ENCODE measurements at places on chromosomes 1 and 21. TPM values are rescaled to one million over a fixed set of nuclear protein-coding genes. Genes with fewer than 3 reads are reported as not detected.

The TNN gene
- not detected for total RNA-seq

DNA sequence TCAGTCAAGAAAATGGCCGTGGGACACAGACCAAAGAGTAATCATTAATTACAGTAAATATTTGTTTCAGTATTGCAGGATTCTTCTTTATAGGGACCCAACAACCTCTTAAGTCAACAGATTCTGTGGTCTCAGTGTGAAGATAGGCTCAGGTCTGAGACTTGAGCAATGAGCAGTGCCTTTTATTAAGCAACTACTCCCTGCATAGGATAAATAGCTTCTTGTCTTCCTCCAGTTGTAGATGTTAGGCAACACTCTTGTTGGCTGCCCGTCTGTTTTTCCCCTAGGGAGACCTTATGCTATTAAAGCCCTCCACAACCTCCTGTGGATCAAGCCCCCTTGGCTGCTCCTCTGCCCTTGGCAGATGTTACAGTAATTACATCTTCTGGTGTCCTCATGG is 1.8 kb upstream of the OMA1 start:
- no peak for DNase-seq

DNA sequence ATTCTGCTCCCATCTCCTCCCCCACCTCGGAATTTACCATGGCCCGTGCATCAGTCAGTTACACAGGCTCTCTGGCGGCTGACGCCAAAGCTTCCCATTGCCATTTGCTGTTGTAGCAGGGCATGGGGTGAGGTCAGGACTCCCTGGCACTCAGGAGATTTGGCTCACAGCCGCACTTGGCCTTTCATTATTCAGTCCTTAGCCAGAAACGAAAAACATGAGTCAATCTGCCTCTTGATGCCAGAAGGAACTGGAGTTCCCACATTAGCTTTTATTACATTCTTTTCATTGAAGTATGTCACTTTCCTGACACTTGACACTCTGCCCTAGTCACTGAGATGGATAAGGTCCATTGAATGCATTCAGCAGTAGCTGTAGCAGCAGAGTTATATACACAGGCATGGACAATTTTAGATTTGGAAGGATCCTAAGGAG is 260.6 kb downstream of the CACNA1E start:
- no peak for DNase-seq

- DNase-seq, result peak; percentile 10
Measured at GRCh38 chr1:187621951-187622350, 793.2 kb downstream of the PLA2G4A start.

DNA sequence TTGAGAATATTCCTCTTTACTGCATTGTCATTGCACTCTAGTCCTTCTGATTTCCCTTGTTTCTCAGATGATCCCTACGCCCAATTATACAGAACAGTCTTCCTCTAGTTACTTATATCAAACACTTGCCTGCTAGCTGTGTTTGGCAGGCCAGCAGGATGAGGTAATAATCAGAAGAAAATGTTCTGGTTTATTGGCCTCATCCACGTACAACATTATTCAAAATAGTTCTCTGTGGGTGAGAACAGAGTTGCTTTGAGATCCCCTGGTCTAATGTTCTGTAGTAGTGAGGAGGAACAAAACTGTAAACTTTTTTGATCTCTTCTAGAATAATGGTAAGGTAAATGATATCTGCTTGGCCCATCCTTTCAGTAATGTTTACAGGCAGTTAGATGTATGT is 22.3 kb upstream of the C1orf105 start:
- no peak for DNase-seq

DNA sequence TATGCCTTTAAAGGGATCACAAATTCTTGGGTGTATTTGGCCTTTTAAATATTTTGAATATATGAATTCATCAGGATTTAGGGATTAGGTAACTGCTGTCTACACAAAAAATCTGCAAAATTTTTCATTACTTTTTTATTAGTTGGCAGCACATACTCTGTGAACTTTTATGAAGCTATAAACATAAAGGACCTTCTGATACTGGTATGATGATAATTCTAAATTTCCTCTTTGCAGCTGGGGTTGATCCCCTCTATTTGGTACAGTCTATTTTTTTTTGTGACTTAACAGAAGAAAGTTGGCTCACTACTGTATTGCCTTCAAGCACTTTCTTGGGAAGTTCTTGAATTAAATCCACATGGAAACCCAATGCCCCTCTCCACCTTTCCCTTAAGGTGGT is 416.1 kb downstream of the LMO4 start:
- no peak for DNase-seq

DNA sequence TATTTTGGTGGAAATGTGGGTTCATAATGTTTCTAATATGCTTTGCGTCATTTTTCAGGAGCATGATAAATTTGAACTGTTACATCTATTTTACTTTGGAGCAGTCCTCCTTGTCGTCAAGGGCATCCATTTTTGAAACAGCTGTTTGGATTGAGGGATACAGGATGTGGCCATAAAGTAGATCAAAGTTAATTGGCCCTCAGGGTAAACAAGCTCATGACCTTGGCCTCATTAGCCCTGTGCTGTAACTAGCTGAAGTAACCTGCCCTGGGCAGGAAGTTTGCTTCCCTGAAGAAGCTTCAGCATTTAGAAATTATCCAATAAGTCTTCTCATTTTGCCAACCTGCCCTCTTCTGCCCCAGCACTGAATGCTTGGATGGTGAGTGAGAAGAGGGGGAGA is 24.8 kb upstream of the RGL1 start:
- no peak for DNase-seq

GRCh38 chr1:3121401-3122210 is 52.6 kb downstream of the PRDM16 start:
- DNase-seq, result no peak

DNA sequence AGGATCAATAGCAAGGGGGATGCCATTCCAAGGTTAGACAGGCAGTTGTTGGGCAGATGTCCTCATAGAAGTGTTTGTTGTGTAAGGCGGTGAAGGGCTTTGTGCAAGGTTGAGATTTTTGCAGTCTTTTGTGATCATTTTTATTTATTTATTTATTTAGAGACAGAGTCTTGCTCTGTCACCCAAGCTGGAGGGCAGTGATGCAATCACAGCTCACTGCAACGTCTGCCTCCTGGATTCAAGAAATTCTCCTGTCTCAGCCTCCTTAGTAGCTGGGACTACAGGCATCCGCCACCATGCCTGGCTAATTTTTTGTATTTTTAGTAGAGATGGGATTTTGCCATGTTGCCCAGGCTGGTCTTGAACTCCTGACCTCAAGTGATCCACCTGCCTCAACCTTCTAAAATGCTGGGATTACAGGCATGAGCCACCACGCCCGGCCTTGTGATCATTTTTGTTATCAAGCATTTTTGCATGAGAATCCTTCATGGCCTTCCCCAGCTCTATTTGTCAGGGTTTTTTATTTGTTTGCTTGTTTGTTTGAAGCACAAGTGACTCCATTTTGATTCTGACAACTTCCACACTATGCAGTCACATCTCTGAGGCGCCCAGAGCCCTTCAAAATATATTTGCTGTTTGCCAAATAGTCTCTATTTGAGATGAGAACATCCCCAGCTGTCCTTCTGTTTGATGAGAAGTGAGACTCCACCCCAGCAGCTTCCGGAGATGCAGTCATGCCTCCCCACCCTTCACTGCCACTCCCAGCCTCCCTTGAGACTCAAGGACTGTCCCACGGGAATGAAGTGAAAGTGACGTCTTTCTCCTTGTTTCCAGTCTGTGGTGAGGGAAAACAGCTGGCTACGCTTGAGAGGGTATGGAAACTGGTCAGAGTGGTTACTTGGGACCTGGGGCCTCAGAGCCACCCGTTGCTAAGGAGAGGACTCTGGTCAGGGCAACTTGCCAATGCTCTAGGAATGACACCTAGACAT is 38.0 kb downstream of the TMEM50B start:
- DNase-seq, result no peak

The CLEC20A gene
- total RNA-seq, result not detected

The PEAR1 gene
- total RNA-seq, result 88.7 TPM

- no peak for DNase-seq
Measured at GRCh38 chr1:14439015-14439414, 159.5 kb upstream of the KAZN start.

The VWA1 gene
- total RNA-seq, result 6.1 TPM

- no peak for DNase-seq
Measured at GRCh38 chr21:42454786-42455185, 41.2 kb downstream of the RSPH1 start.

GRCh38 chr1:87330057-87330884 is 1.6 kb downstream of the LMO4 start:
- DNase-seq, result peak; percentile 55

GRCh38 chr1:84889437-84889836 is 3.6 kb downstream of the LPAR3 start:
- DNase-seq, result no peak

DNA sequence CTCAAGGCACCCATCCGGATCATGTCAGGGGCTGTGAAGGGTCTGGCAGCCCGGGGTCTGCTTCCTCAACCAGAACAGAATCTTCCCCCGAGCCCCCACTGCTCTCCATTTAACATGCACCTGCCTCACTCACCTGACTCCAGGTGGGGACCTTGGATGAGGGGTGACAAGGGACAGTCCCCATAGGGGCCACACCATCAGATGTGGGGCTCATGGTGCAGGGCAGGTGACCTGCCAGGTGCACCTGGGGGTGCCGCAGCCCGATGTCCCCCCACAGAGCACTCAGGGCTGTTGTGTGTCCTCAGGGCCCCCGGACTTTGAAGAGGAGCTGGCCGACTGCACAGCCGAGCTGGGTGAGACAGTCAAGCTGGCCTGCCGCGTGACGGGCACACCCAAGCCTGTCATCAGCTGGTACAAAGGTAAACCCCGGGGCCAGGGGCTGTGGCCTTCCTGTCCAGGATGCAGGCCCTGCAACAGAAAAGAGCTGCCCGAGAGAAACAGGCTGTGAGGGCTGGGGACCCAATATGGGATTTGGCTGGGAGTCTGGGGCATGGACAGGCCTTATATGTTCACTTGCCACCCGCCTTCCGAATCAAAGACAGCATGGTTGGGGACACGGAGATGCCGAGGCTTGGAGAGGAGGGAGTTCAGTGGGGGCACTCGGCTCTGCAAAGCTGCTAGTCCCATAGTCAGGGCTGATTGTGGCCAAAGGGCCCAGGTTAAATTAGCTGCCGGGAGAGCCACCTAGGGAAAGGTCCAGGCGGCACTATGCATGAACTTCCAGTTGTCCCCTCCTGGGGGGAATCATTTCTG is 64.6 kb downstream of the TRIM11 start:
- no peak for DNase-seq

GRCh38 chr1:92366040-92366395 is 67.2 kb downstream of the RPAP2 start:
- no peak for DNase-seq

DNA sequence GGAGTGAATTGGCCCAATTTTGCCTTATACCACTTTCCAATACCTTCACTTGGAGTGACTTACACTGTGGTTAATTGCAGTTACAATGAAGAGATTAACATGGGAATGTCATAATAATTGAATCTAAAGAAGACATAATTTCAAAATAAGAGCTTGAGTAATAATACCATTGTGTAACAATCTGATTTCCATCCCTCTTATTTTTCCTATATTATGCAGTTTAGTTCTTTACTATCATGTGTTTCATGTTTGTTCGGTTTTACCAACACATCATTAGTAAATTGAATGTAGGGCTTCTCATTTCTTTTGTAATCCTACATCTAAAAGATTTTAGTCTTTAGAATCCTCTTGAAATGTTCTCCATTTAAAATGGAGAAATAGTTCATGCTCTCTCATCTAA is 19.2 kb upstream of the XPR1 start:
- DNase-seq, result no peak

The OR2G6 gene
- total RNA-seq, result not detected

- DNase-seq, result no peak
Measured at GRCh38 chr1:245086389-245086969, 68.3 kb upstream of the KIF26B start.

GRCh38 chr1:61175976-61176375 is 93.6 kb downstream of the NFIA start:
- DNase-seq, result no peak

- DNase-seq, result no peak
Measured at GRCh38 chr1:229130028-229130668, 140.8 kb upstream of the RAB4A start.

DNA sequence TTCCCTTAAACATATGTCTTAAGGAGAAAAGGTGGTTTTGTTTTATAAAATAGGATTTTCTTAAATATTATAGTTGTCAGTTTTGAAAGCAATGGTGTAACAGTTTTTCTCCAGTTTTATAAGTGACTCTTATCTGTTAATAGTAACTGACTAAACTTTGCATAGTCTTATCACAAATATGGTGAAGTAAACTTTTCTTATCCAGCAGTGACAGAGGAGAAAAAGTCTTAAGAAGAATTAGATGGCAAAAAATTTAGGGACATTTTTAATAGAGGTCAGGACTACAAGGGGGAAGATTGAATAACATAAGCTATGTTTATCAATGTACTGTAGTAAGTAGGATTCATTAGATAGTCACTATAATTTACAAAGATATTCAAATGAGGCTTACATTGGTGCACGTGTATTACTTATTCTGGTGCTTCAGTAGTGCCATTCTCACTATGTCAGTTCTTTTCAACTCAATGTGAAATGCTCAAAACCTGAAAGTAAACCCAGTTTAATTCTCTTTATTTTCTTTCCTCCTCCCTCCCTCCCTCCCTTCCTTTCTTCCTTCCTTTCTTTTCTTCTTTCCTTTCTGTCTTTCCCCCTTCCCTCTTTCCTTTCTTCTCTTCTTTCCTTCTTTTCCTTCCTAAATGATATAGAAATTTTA is 26.1 kb downstream of the F3 start:
- DNase-seq, result no peak

DNA sequence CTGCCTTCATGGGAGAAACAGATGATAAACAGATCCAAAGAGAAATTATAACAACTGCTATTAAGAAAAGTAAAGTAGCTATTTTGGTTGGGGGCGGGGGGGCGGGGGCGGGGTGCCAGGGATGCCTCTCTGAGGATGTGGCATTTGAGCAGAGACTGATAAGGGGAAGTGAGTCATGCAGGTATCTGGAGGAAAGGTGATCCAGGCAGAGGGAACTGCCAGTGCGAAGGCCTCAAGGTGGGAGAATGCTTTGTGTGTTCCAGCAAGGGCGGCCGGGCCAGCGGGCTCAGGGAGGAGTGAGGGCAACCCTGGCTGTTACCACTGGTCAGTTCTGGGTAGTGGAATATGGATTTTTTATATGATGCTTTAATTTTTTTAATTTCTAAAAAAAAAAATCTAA is 7.0 kb upstream of the TNFRSF1B start:
- no peak for DNase-seq

GRCh38 chr1:224897529-224898327 is 31.7 kb upstream of the DNAH14 start:
- no peak for DNase-seq
